Cardiac muscle cell (in vitro differentiated cells and primary cell): ENCODE measurements at places on chromosomes 5 and 9. TPM values are rescaled to one million over a fixed set of nuclear protein-coding genes. Genes with fewer than 3 reads are reported as not detected.
A peak's percentile ranks its signal among the peaks of the same experiment; 100 is the strongest.

GRCh38 chr5:116436674-116437350, 137.8 kb downstream of the SEMA6A start:
- no peak for DNase-seq

GRCh38 chr9:124264823-124265233, 7.1 kb downstream of the NEK6 start:
- DNase-seq = peak; percentile 79

DNA sequence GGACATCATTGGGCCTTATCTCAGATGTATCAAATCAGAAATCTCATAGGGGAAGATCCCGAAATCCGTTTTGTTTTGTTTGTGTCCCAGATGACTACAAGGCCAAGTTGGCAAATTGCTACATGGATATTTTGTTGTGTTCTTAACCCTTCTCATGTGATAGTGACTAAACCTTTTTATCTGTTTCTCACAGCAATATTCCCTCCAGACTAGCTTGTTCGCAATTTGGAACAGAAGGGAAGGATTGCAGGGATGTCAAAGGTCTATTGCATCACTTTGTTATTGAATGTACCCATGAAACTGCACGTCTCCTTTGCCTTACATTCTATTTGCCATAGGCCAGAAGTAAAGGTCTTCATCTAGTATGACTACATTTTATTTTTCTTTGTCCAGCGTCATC, 453.9 kb downstream of the NFIB start:
- DNase-seq = no peak

The NUTM2G gene
- 0.33 TPM in 1 of 2 replicates, not detected in the other for total RNA-seq

DNA sequence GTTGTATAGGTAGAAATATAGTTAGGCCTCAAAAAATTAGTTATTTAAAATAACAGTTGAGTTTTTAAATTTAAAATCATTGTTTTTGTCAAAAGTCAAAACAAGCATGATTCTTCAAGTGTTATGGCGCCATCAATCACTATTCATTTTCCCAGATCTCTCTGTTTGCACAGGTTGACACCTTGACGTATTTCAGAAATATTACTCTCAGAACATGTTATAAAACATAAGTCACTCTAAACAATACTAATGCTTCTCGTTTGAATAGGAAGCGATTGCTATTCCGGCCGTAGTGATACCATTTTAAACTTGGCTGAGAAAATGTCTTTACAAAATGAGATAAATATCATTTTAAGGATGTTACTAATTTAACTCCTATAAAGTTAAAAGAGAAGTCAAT, 126.1 kb upstream of the VCAN start:
- no peak for DNase-seq

The DCP2 gene
- 20.7 and 23.9 TPM in 2 replicates for total RNA-seq

- DNase-seq = no peak
Observed at GRCh38 chr9:37010180-37010579, 23.9 kb downstream of the PAX5 start.

The UHRF2 gene
- 25.5 and 38.6 TPM in 2 replicates for total RNA-seq

DNA sequence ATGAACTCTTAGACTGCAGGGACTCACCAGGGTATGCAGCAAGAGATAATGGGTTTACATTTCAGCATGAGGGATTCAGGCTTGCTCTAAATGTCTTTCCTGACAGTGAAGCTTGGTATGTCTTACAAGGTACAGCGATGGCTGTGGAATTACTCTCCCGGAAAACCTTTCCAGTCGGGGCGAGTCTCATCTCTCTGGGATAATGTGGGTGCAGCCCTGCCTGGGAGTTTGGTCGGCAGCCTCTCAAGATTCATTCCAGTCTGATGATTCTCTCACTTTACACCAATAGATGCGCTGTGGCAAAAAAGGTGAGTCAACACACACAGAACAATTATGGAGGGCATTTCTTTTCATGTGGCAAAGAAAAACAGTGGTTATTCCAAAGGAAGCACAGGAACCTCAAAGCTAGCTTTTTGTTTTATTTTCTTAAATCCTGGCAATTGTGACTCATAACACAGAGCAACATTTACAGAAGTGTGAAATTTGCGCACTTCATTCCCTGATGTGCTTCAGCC, 190.3 kb downstream of the DCP2 start:
- peak; percentile 57 for DNase-seq

The CARTPT gene
- not detected in 2 replicates for total RNA-seq

GRCh38 chr5:43036856-43037635, 3.1 kb downstream of the ANXA2R start:
- no peak for DNase-seq

The FAT2 gene
- 0.04 and 0.12 TPM in 2 replicates for total RNA-seq

The IFNA21 gene
- total RNA-seq = not detected in 2 replicates

DNA sequence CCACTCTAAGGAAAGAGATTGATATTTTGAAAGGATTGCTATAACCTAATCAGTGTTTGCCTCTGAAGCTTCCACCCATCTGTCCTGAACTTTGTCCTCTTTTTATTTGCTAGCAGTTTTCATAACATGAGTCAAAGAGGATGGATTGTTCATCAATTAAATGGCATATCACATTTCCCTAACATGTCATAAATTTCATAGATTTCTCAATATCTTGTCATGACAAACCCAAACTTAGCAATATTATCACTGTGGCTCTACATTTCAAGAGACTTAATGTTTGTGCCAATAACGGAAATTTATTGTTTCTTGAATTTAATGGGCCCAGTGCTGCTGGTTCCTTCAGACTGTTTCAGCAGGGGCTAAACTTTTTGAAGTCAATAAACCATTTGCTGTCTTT, 330.3 kb downstream of the CAAP1 start:
- no peak for DNase-seq

The GRIA1 gene
- total RNA-seq = 2.3 and 4.1 TPM in 2 replicates

- no peak for DNase-seq
Observed at GRCh38 chr5:137627293-137627692, 108.6 kb downstream of the KLHL3 start.
